Stimulated activated CD4-positive, alpha-beta T cell treated with anti-CD3 and anti-CD28 coated beads, Interleukin-15, amount 100 ng/mL, for 48 hours (primary cell): ENCODE measurements at places on chromosomes 16 and 17.

GRCh38 chr17:5705876-5706576 lies 121.7 kb upstream of the NLRP1 start:
- no peak for DNase-seq

GRCh38 chr17:72656130-72656763 lies 436.2 kb downstream of the SLC39A11 start:
- DNase-seq, result no peak

- DNase-seq, result no peak
Measured at GRCh38 chr17:75181608-75182318, 996 bp downstream of the SUMO2 start.

DNA sequence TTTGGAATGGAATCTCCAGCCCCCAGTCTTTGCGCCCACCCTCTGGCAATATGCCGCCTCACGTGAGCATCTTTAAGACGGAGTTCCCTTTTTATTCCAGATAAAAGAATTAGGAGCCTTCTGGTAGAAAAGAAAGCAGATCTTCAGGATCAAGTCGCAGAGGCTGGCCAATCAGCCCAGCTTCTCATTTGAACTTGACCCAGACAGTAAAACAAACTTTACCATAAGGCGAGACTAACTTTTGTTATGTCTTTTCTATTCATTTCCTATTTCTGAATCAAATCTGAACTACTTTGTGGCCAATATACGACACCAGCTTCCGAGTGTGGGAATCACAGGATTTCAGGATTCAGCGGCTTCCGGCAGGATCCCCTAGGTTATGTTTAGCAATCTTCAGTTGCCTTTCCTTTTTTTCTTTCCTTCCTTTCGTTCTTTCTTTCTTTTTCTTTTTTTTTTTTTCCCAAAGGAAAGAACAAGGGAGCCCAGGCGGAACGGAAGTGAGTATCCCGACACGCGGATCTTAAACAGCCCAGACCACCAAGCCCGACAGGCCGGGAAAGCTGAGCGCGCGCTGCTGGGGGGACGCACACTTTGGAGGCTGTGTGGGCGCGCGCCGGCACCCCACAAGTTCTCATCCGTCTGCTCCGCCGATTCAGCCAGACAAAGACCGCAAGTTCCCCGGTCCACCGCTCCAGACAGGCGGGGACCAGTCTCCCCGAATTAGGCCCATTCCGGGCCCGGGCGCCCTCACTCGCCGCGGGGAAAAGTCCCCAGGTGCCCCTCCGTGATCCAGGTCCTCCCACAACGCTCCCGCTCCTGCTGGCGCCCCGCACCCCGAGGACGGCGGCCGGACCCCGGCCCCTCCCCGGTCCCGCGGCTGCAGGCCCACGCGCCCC lies 633 bp downstream of the TBC1D16 start:
- DNase-seq, result no peak

- DNase-seq, result no peak
Measured at GRCh38 chr16:88589441-88589840, 19.2 kb downstream of the ZC3H18 start.

- peak; percentile 35 for DNase-seq
Measured at GRCh38 chr17:8740486-8740885, 4.2 kb downstream of the CCDC42 start.

GRCh38 chr17:33944412-33944811 lies 310.7 kb upstream of the CCL2 start:
- DNase-seq, result no peak

DNA sequence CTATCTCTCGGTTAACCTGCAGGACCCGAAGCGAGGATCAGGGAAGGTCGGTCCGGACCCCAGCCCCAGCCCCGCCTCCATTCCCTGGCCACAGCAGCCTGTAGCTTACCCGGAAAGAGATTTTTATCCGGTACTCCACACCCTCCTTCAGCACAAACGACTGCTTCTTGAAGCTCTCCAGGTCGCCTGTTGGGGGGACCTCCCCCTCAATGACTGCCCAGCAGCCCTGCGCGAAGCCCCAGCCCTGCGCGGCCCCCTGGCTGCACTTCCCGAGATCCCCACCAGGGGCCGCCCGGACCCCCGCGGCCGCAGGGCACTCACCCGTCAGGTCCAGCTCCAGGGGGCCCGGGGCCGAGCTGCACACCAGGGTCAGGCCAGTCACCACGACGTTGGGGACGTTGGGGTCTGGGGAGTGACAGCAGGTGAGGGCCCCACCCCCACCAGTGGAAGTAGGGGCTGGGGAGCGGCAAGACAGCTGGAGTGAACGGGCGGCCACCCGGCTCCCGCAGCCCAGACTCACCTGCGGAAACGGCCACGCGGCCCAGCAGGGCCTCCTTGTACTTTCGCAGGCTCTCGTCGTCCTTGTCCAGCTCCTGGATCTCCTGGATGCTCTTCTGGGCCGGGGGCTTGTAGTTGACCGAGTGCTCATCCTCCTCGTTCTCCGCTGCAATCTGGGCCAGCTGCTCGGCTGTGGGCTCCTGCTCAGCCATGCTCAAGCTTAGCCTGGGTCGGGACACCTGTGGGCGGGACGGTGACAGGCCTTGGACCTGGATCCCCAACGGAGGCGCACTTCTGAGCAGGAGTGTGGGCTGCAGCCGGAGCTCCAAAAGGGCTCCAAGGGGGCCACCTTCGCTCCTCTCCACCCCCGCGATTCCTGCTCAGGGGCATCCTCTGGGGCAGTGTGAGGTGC lies 1.7 kb downstream of the ARHGDIA start:
- DNase-seq, result no peak

GRCh38 chr17:65042946-65043345 lies 13.6 kb downstream of the GNA13 start:
- no peak for DNase-seq

GRCh38 chr16:74078511-74079231 lies 217.9 kb upstream of the PSMD7 start:
- no peak for DNase-seq

- no peak for DNase-seq
Measured at GRCh38 chr16:7086822-7087616, 245.6 kb upstream of the RBFOX1 start.

GRCh38 chr16:89135166-89135565 lies 36.4 kb upstream of the CDH15 start:
- DNase-seq, result no peak

DNA sequence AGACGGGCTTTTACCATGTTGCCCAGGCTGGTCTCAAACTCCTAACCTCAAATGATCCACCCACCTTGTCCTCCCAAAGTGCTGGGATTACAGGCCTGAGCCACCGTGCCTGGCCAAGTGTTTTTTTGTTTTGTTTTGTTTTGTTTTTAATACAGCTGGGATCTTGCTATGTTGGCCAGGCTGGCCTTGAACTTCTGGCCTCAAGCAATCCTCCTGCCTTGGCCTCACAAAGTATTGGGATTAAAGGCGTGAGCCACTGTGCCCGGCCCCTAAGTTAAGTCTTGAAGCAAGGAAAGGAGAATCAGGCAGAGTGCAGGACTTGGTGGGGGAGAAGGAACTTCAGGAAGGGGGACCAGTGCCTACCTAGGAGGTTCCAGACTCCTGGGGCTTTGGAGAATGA lies 51.7 kb upstream of the NOL11 start:
- DNase-seq, result no peak

DNA sequence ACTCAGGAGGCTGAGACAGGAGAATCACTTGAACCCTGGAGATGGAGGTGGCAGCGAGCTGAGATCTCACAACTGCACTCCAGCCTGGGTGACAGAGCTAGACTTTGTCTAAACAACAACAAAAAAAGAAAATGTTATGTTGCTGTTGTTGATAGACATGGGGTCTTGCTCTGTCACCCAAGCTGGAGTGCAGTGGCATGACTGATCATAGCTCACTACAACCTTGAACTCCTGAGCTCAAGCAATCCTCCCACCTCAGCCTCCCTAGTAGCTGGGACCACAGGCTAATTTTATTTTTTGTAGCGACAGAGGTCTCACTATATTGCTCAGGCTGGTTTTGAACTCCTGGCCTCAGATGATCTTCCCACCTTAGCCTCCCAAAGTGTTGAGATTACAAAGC lies 20.0 kb downstream of the FBXO47 start:
- DNase-seq, result no peak

GRCh38 chr16:13429416-13429815 lies 490.5 kb upstream of the ERCC4 start:
- no peak for DNase-seq

DNA sequence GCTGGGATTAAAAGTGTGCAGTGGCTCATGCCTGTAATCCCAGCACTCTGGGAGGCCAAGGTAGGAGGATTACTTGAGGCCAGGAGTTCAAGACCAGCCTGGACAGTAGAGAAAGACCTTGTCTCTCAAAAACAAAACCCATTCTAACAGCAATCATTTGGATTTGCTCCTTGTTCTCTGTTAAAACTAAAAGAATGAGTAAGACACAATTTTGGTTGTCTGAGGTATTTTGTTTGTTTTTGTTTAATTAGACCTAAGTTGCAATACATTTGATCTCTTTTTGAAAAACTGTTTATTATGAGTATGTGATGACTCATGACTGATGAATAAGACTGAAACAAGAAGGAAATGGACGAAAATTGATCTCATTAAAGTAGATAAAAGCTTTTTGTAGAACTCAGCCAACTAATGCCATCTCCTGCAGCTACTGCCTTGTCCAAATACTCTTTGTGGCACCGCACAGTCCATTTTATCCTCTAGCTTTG lies 29.0 kb downstream of the GLG1 start:
- no peak for DNase-seq

GRCh38 chr16:85710732-85711131 lies 22.0 kb upstream of the GINS2 start:
- no peak for DNase-seq

DNA sequence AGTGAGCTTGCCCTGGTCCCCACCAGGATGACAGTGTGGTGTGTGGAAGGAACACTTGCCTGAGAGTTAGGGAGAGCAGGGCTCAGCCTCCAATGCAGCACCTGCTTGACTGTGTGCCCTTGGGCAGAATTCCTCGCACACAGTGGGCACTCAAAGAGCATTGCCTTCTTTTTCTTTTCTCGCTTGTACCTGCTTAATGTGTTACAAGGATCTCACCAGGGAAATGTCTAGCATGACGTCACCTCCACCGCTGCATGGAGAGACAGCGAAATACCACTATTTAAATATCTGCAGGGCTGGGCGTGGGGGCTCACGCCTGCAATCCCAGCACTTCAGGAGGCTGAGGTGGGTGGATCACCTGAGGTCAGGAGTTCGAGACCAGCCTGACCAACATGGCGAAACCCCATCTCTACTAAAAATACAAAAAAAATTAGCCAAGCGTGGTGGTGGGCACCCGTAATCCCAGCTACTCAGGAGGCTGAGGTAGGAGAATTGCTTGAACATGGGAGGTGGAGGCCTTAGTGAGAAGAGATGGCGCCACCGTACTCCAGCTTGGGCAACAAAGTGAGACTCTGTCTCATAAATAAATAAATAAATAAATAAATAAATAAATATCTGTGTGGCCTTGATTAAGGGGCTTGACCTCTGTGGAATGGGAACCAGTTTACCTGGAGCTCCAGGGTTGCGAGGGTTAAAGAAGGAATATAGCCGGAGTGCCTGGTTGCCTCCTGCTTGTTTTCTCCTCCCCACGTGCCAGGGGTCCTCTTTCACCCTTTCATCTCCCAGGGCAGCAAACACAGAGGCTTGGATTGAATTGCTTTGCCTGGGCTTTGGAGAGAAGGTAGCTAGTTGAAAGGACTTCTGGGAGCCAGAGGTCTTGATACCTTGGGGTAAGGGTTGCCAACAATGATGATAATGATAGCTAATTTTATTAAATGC lies 16.3 kb downstream of the SNX29 start:
- no peak for DNase-seq

DNA sequence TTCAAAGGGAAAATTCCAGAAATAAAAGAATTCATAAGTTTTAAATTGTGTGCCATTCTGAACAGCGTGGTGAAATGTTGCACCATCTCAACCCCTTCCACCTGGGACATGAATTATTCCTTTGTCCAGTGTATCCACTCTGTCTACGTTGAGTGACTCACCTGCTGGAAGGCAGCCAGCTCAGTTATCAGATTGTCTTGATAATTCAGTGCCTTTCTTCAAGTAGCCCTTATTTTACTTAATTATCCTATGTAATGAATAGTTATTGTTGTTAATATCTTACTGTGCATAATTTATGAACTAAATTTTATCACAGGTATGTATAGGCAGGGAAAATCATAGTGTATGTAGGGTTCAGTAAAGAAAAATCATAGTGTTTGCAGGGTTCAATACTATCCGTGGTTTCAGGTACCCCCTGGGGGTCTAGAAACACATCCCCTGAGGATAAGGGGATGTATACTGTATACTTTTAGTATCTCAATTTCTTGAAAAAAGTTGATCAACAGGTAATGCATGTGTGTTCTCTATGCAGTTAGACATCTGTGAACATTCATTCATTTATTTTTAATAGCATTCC lies 7.7 kb upstream of the PCTP start:
- no peak for DNase-seq

GRCh38 chr17:39529455-39529854 lies 68.2 kb downstream of the CDK12 start:
- no peak for DNase-seq

DNA sequence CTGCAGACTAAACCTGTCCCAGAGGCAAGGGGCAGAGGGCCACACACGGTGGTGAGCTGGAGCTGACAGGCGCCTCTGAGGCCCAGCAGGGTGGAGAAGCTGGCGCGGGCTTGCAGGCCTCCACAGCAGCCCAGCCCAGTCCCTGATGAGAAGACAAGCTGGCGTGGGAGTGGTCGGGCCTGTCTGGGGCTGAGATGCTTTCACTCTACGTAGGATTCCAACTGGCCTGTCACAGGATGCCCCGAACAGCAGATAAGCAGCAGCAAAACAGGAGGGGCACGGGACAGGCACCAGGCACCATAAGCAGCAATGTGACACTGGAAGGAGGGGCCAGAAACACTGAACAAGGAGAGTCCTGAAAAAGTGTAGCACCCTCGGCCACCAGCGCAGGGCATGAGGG lies 40.1 kb downstream of the PEMT start:
- no peak for DNase-seq

GRCh38 chr17:41020336-41020735 lies 6.7 kb downstream of the KRTAP1-5 start:
- DNase-seq, result no peak

- no peak for DNase-seq
Measured at GRCh38 chr17:15284107-15284506, 19.0 kb upstream of the PMP22 start.

- DNase-seq, result no peak
Measured at GRCh38 chr17:48546924-48547807, 2.3 kb upstream of the HOXB2 start.

GRCh38 chr17:16584273-16584995 lies 15.4 kb upstream of the ZNF287 start:
- DNase-seq, result peak; percentile 93
